ENCODE measurements at places on chromosomes 3 and 15.

GRCh38 chr3:119898478-119899191 is 116.7 kb downstream of the NR1I2 start:
- DNase-seq: no peak

- peak; percentile 52 for DNase-seq
Observed at GRCh38 chr3:50542177-50543034, 25.1 kb downstream of the C3orf18 start.

DNA sequence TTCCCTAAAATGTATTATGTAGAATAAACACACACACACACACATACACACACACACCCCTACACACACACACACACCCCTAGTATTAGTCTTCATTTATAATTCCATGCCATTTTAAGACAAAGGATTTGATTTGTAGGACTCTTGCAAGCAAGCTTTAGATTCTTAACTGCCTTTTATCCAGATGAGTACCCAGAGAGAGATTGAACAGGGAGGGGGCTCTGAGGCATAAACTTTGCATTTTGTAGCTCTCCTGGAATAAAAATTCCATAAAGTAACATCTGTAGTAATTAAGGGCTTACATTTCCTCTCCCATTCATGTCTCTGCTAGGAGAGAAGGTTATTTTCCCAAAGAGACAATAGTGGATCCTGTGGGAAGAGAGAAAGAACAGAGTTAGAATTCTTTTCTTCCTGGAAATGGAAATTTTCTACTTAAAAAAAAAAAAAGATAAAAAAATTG is 479.4 kb downstream of the RBMS3 start:
- no peak for DNase-seq

DNA sequence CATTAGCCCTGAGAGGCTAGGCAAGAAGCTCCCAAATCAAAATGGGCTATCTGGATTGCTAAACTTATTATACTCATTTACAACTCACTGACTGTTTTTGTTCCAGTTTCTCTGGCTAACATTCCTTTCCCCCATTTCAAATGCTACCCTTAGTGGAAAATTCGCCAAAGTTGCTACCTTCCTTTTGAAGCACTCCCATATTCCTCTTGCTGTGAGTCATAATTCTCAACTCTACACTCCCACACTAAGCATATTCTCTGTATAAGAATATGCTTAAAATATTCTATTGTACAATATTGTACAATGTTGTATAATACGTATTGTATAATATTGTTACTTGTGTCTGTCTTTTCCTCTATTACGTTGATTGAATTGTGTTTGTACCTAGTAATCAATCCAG is 398.6 kb downstream of the PYDC2 start:
- DNase-seq: no peak

DNA sequence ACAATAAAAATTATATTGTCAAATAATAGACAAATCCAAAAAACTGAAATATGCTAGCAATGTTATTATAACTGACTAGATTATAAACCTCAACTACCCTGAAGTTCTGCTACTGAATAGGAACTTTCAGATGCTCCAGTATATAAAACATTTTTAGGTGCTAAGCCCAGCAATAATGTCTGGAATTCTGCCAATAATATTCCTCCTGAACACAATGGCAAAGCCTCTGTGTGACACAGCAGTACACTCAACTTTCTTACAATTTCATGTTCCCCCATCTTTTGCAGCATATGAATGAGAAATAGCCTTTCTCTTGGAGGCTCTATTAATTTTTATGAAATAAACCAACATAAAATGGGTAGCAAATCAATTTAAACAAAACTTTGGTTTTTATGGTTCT is 29.5 kb downstream of the ATOSA start:
- no peak for DNase-seq

GRCh38 chr3:119342176-119342575 is 48.0 kb downstream of the ARHGAP31 start:
- DNase-seq: no peak

DNA sequence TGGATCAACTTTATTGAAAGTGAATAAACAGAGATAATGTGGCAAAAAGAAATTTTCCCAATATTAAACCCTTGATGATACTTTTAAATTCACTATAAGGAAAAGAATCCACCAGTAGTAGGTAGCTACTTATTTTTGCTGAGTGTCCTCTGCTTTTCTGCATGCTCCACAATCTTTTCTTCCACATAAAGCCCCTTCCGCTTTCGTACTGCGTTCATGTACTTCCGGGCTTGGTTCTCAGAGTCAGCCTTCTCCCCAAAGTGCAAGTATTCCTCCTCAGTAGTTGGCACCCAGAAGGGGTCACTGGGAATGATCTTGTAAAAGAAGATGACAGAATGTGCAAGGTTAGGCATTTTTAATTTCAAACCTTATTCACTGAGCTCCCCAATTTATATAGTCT is 84.4 kb upstream of the MEX3B start:
- no peak for DNase-seq

GRCh38 chr15:42707873-42708544 is 28.9 kb downstream of the CDAN1 start:
- no peak for DNase-seq

DNA sequence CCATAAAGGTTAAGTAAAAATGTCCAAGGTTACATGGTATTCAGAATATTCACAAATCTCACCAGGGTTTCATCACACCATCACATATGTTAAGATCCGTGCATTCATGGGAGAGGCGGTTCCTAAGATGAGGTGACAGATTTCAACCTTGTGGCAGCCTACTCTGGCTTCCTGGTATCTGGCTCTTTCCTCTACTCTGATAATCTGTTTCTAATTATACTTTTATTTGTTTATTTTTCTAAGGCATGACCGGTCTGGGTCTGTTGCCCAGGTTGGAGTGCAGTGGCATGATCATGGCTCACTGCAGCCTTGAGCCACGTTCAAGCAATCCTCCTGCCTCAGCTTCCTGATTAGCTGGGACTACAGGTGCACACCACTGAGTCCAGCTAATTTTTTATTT is 34.4 kb downstream of the RAF1 start:
- no peak for DNase-seq

- DNase-seq: no peak
Observed at GRCh38 chr3:131231710-131232389, 149.7 kb upstream of the NUDT16 start.

GRCh38 chr15:93047621-93048425 is 41.2 kb downstream of the RGMA start:
- peak; percentile 57 for DNase-seq

Measured in CD4-positive, alpha-beta T cell treated with Interleukin-4 for 1 hour (primary cell).